BE2C (cell line): ENCODE measurements at places on chromosomes 6 and 20.

- no peak for DNase-seq
These were observed 59.5 kb upstream of the RNF144B start for GRCh38 chr6:18327626-18328025.

- DNase-seq = no peak
These were observed 86.9 kb downstream of the RAMACL start for GRCh38 chr6:166499350-166500163.

DNA sequence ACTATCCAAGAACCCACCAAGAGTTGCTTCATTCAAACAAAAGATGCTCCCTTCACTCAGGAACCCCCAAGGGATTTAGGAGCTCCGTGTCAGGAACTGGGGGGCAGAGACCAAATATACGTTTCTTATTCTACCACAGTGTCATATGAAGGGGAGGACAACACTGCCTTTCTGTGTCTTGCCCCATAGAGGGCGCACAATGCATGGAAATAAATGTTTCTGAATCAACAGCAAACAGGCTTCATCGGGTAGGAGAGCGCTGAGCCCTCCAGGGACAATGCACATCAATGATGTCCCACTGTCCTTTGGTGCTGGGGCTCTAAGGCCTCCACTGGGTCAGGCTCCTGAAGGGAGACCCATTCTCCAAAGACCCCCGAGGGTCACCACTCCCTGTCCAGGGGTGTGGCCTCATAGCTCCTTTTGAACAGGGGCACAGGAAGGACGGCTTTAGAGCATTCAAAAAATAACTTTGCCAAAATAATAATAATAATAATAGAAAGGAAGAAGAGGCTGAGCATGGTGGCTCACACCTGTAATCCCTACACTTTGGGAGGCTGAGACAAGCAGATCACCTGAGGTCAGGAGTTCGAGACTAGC lies 31.1 kb downstream of the PLG start:
- peak; percentile 47 for DNase-seq

- DNase-seq = no peak
These were observed 38.6 kb downstream of the COL9A1 start for GRCh38 chr6:70264306-70264705.

- no peak for DNase-seq
These were observed 93.0 kb upstream of the ELOVL5 start for GRCh38 chr6:53441761-53442160.

- peak; percentile 67 for DNase-seq
These were observed 141.9 kb upstream of the SNX9 start for GRCh38 chr6:157681041-157681650.

GRCh38 chr20:64112691-64113443 lies 5.5 kb upstream of the NPBWR2 start:
- DNase-seq = no peak

DNA sequence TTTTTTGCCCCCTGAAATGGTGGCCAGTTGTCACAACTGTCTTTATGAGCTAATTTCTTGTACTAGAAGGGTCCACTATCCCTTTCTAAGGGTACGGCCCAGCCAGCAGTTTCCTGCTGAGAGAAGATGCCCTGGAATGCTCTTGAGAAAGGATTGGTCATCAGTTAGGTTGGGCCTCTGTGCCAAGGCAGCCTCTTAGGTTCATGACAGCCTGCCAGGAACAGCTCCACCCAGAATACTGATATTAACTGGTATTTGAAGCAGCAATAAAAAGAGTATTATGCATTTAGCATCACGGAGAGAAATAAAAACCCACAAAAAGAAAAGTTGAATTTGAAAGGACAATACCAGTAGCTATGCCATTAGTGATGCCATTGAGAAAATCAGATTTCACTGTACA lies 9.0 kb upstream of the HINT3 start:
- no peak for DNase-seq

DNA sequence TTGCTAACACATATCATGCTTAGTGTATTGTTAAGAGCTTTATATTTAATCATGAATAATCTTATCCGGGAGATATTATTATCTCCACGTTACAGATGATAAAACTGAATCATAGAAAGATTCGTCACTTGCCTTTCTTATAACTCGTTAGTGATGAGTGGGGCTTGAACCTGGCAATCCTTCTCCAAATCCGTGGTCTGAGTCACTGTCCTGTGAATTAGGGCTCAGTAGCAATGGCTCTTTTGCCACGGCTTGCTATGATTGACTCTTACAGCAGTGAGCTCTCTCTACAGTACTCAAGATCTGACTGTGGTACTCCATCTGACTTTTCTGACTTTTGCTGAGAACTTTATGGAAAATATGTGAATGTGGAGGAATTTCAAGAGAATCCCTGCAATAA lies 246.9 kb downstream of the PACRG start:
- no peak for DNase-seq

GRCh38 chr6:7684843-7685242 lies 41.1 kb upstream of the BMP6 start:
- DNase-seq = no peak

GRCh38 chr6:38571721-38572120 lies 68.0 kb downstream of the BTBD9 start:
- DNase-seq = no peak

DNA sequence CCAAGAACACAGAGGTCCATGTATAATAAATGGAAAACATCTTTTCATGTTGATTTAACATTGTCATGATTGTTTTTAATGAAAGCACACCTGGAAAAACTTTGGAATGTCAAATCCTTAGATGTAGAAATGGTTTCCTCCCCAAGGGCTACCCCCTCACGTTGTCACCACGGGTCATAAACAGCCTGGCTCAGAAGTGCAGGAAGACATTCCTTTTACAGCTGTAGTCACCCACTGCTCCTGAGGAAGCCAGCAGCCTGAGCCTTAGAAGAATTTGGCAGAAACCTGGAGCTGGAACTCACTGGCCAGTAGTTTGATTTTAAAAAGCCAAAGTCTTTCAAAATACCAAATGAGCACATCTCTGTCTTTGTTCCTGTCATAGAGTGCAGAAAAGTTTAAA lies 23.7 kb downstream of the ADGRF5 start:
- no peak for DNase-seq

DNA sequence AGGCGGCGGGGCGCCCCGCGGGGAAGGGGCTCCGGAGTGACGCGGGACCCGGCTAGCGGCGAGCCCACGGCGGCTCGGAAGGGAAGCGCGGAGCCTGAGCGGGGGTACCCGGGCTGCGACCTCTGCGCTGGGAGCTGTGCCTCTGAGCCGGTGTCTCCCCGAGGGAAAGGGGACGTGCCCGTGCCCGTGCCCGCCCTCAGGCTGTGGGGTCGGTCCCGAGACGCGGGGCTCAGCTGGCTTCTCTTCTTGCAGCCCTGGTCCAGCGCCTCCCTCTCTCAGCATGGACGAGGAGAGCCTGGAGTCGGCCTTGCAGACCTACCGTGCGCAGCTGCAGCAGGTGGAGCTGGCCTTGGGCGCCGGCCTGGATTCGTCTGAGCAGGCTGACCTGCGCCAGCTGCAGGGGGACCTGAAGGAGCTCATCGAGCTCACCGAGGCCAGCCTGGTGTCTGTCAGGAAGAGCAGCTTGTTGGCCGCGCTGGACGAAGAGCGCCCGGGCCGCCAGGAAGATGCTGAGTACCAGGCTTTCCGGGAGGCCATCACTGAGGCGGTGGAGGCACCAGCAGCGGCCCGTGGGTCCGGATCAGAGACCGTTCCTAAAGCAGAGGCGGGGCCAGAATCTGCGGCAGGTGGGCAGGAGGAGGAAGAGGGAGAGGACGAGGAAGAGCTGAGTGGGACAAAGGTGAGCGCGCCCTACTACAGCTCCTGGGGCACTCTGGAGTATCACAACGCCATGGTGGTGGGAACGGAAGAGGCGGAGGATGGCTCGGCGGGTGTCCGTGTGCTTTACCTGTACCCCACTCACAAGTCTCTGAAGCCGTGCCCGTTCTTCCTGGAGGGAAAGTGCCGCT lies 686 bp downstream of the ZGPAT start:
- DNase-seq = peak; percentile 18

- DNase-seq = no peak
These were observed 12.2 kb downstream of the CEP250 start for GRCh38 chr20:35467339-35468224.

DNA sequence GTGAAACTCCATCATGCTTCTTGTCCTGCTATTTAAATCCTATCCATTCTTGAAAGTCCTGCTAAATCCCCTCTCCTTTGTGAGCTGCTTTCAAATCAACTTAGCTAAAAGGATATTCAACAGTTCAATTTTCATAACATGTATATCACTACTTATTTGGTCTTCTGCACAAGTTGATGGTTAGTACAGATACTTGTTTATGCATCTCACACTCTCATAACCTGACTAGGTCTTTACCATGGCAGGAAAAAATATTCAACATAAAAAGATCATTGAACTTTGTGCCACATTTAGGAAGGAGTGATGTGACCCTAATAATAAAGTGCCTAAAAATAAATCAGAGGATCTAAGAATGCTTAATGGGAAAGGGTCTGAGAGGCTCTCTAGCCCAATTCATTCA lies 148.2 kb downstream of the RALGAPA2 start:
- DNase-seq = no peak

- DNase-seq = no peak
These were observed 164.3 kb upstream of the RREB1 start for GRCh38 chr6:6943421-6943820.

DNA sequence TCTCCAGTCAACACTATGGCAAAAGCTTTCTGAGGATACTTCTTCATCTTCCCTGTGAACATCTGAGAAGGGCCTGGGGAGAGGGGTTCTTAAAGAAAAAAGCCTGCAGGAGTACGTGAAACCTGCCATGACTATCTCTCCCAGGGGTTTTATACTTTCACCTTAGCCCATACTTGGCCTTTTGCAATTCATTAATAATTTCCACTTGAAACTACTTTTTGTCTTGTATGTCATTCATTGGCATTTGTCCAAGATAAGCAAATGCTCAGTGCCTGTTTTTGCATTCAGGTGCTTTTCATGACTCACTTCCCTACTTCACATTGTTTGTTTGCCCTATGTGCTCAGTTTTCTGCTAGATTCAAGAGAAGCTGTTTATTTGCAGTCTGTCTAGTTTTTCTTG lies 580.3 kb upstream of the GJE1 start:
- DNase-seq = no peak

DNA sequence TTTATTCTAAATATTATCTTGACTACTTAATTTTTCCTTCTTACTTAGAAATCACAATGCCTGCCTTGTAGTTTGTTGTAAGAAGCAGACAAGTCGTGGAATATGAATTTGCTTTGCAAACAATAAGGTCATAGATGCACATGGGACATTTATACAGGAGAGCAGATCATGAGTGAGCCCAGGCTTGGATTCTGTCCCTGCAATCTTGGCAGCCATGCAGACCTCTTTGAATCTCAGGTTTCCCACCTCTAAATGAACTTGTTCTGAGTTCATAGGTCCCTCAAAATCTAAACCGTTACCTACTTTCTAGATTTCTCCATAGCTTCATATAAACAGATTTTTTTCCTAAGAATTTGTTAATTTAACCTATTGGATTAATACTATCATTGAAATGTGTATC lies 19.5 kb downstream of the KIAA0408 start:
- DNase-seq = no peak

DNA sequence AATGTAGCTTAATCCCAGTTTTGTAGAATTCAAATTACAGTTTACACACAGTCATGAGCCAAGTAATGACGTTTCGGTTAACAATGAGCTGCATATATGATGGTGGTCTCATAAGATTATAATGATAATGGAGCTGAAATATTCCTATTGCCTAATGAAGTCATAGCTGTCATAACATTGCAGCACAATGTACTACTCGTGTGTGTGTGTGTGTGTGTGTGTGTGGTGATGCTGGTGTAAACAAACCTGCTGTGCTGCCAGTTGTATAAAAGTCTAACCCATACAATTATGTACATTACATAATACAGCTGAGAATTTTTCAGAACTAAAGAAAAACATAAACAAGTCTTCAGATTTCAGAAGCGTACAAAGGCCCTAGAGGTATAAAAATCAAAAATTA lies 66.7 kb upstream of the ARID1B start:
- no peak for DNase-seq

DNA sequence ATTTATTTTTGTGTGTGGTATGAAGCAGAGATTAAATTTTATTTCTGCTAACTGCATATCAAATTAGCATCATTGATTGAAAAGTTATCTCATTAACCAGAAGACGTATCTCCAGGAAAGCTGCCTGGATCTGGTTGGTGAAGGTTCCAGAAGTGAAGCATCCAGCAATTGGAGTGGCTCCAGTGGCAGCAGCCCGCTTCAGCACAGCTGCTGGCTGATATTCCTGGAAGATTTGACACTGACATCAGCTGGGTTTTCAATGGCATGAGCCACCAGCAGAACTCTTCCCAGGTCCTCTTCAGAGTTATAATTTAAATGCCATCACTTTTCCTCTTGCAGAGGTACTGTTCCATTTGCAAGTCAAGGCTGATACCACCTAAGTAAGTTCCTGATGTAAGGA lies 363.5 kb downstream of the BCKDHB start:
- DNase-seq = no peak

DNA sequence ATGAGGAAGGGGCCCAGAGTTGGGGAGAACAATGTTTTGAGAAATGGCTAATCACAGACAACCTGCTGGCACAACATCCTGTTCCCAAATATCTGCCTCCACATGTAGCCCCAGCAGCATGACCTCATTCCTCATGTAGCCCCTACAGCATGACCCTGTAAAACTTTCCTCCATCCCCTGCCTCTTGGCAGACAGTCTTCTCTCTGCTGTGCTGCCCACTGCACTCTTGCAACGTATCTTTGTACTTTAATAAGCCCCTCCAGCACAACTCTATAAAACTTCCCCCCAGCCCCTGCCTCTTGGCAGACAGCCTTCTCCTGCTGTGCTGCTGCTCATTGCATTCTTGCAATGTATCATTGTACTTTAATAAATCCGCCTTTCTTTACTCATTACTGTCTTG lies 278.8 kb downstream of the HDGFL1 start:
- DNase-seq = no peak

DNA sequence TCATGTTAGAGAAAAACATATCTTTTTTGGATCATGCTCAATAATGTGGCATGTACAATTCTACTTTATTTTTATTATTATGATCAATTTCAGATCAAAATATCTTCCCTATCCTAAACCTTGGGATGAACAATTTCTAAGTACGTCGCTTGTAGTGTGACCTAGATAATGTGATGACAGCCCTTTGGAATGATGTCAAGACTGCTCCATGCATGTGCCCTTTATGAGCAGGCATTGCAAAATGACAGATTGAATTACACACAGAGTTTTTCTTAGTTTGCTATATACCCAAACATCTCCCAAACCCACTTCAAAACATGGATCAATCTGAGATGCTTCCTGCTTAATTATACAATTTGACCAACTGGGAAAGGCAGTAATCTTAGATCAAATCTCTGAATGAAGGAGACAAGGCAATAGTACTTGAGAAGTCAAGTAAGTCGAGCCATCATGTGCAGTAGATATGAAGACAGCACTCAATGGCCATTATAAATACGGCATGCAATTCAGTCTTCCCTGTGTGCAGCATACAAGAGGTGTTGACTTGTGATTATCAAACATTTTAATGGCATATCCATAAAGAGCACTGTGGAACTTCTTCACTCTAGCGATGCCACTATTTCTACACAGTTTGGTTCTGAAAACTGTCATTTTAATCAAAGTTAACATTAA lies 294.8 kb downstream of the RNF144B start:
- DNase-seq = no peak

GRCh38 chr6:3267162-3267561 lies 8.4 kb downstream of the PSMG4 start:
- no peak for DNase-seq
